ENCODE measurements at places on chromosomes 16 and 17.
A peak's percentile ranks its signal among the peaks of the same experiment; 100 is the strongest.

DNA sequence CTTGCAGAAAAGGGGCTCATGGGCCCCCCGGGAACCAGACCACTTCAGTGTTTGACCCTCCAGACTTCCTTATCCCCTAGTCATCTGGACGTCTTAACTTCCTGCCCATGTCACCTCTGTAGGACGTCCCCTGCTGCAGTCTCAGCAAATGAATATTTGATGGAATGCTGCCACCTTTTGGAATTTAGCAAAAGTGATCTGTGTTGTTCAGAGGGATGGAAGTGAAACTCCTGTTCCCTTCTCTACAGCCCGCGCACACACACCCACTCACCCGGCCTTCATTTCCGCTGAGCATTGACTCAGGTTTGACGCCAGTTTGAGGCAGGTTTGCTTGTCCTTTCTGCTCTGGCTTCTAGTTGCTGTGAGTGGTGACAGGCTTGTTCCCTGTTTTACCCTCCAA, 507.2 kb upstream of the EEF2KMT start:
- DNase-seq: no peak

GRCh38 chr17:43830510-43831140, 2.3 kb downstream of the MPP3 start:
- no peak for DNase-seq

GRCh38 chr16:50697881-50698767, 4.7 kb downstream of the NOD2 start:
- no peak for DNase-seq

DNA sequence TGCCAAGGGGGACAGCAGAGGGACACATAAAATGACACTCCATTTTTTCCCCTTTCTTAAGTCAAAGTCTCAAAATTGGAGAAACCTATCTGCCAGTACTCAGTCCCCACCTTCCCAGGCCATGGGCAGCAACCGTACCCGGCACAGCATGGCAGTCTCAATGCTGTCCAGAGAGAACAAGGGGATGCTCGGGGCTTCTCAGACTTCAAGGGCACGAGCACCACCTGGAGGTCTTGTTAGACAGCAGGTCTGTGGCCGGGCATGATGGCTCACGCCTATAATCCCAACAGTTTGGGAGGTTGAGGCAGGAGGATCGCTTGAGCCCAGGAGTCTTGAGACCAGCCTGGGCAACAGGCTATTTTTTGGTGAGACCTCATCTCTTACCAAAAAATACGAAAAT, 3.2 kb downstream of the DNAH17 start:
- DNase-seq: no peak

DNA sequence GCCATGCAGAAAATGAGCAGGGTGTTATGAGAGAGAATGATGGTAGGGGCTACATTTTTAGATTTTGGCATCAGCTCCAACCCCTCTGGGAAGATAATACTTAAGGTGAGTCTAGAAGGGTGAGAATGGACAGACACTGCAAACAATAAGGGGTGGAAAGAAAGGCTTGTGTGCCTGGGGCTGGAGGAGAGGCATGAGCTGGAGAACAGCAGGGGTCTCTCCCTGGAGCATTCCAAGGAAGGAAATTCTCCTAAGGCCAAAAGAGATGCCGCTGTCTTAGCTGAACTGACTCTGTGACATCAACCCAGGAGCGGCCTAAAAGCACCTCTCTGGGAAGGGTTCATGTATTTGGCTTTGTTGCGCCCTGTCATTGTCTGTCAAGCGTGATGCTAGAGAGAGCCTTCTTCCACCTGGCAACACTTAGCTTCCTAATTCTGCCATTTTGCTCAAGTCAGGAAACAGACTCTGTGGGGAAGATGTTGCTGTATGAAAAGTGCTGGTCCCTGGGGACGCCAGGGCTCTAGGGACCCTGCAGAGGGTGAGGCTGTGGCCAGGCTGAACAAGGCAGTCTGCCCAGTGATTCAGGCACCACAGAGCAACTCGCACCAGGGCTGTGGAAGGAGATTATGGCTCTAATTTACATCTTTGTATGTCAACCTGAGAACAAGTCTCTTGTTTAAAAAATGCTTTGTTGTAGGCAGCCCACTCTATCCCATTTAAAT, 225.7 kb downstream of the CBLN1 start:
- peak; percentile 57 for DNase-seq

GRCh38 chr17:41621916-41622315, 2.5 kb downstream of the KRT17 start:
- DNase-seq: no peak

GRCh38 chr17:49382556-49382955, 20.5 kb upstream of the ZNF652 start:
- no peak for DNase-seq

DNA sequence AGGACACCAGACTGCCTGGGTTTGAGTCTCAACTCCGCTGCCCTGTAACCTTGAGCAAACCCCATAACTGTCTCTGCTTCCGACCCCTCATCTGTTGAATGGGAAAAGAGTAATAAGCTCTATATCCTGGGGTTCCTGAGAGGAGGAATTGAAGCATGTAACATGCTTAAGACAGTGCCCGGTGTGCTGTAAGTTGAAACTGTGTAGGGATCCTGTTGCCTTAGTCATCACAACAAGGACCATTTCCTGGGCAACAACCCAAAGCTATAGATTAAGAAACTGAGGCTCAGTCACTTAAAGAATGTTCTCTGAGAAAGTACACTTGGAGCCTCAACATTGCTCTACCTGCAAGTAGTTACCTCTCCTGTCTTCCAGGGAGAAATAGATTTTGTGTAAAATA, 23.0 kb downstream of the CDH13 start:
- no peak for DNase-seq

- DNase-seq: no peak
Measured at GRCh38 chr17:76871668-76872067, 3.5 kb downstream of the MGAT5B start.

DNA sequence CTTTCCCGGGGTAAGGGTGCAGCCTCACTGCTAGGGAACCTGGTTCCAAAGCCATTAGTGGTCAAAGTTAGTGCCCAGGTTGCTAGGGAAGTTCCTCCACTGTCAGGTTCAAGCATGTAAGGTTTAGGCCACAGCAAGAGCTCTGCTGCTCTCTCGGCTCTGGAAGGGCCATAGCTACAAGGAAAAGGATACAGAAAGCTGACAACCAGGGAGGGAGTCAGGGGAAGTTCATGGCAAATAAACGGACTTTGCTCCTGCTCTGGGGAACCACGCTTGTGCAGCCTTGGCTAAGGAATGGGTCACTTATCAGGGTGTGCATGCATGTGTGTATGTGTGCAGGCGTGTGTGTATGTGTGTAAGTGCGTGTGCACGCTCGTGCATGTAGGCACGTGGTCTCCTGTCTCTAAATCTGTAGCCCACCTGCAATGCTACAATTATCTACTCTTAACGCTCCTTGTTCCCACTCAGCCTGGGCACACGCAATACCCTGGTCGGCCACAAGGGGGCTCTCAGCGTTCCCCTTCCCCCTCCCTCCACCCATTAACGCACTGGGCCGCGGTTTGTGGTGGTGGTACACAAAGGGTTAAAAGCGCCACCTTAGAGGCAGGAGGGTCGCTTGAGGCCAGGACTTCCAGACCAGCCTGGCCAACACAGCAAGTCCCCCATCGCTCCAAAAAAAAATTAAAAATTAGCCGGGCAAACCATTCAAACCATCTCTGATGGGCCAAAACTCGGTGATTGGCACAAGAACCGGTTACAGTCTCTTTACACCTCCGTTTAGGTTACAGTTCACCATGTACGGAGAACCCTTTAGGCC, 48.4 kb upstream of the KDM8 start:
- DNase-seq: no peak

GRCh38 chr17:30378241-30378824, 394 bp upstream of the CPD start:
- no peak for DNase-seq

DNA sequence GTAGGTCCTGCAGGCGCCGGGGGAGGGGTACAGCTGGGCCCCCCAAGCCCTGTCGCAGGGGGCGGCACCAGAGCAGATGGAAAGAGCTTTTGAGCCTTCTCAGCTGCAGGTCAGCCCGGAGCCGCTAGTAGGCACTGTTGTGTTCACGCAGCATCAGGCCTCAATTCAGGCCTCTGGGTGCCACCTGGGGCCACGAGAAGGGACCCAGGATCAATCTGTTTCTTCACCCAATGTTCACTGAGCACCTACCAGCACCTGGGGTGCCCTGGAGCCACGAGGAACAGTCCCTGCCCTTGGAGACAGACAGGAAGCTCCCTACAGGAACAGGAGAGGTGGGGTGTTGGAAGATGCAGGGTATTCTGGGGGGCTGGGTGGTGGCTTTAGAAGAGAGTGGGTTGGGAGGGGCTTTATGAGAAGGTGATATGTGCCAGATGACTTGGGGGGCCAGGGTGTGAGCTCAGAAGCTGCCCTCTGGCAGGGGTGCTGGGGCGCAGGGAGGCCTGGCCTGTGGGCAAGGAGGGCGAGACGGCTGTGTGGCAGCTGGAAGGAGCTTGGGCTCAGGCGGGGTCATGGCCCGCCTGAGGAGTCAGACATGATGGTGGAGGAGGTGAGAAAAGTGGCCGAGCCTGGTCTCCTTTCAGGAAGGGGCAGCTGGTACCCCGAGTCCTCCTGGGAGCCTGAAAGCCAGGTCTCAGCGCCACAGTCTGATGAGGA, 121.9 kb upstream of the GSE1 start:
- DNase-seq: no peak

DNA sequence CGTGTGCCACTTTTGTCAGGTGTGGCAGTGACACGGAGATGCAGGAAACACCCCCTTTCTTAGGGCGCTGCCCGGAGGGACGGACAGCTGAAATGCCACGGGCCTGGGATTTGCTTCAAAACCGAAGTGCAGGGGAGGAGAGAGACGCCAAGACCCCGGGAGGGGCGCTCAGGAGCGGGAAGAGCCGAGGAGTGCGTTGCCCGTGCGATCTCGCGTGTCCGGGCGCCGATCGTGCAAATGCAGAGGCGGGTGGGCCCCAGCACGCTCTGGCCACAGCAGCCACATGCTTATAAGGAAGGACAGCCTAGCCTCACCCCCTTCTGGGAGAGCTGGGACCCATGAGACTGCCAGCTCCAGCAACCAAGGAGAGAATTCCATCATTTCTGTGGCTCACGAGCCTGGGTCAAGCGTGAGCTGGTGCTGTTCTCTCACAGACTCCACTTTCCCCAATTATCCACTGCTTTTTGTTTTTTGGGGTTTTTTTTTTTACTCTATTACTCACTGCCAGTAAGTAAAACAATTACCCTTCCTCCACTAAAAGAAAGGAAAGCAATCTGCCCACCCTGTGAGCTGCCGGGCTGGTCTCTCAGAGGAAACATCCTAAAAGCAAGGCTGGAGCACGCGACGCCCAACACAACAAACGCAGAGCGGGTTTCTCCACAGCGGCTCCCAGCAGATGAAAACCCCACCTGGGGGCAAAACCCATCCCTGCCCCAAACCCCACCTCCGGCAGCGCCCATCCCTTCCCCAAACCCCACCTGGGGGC, 27.2 kb upstream of the C16orf95 start:
- no peak for DNase-seq

DNA sequence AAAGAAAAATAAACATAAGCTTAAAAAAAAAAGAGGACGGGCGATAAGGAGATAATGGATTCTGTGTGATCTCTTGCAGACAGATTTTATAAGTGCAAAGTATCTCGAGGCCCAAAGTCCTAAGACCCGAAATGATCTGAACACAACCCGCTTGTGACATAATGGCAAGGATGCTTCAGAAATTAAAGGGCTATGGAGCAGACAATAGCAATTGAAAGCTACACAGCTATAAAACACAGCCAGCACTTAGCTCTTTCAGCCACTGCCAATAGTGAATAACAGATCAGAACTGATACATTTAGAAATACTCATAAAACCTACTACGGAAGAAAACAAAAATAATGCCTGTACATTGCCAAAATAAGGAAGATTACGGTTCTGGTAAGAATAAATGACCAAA, 117.5 kb downstream of the ZFHX3 start:
- DNase-seq: no peak

DNA sequence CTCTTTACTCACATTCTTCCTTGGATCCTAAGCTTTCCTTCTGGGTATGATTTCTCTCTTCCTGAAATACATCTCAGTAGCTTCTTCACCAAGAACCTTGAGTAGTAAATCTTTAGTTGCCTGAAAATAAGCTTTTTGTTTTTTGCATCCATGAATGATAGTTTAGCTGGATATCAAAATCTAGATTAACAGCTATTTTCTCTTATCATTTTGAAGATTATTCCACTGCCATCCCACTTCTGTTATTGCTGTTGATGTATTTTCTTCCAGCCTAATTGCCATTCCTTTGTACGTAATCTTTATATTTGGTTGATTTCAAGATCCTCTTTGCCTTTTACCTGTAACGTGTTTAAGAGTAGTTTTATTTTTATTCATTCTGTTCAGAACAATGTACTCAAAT, 7.6 kb upstream of the FBXO39 start:
- no peak for DNase-seq

GRCh38 chr16:57608462-57609113, 19.8 kb upstream of the ADGRG1 start:
- DNase-seq: no peak

GRCh38 chr17:64599187-64599676, 62.9 kb downstream of the SMURF2 start:
- DNase-seq: no peak

GRCh38 chr17:82287013-82287867, 13.7 kb upstream of the CSNK1D start:
- DNase-seq: no peak

- DNase-seq: no peak
Measured at GRCh38 chr16:86117756-86118155, 218.8 kb downstream of the IRF8 start.

- no peak for DNase-seq
Measured at GRCh38 chr16:58859958-58860669, 126.0 kb upstream of the GOT2 start.

- DNase-seq: no peak
Measured at GRCh38 chr17:17161759-17162158, 44.4 kb downstream of the PLD6 start.

- DNase-seq: no peak
Measured at GRCh38 chr16:83781-84615, 6.0 kb downstream of the MPG start.

GRCh38 chr17:37056622-37057021, 107.9 kb downstream of the AATF start:
- DNase-seq: no peak

DNA sequence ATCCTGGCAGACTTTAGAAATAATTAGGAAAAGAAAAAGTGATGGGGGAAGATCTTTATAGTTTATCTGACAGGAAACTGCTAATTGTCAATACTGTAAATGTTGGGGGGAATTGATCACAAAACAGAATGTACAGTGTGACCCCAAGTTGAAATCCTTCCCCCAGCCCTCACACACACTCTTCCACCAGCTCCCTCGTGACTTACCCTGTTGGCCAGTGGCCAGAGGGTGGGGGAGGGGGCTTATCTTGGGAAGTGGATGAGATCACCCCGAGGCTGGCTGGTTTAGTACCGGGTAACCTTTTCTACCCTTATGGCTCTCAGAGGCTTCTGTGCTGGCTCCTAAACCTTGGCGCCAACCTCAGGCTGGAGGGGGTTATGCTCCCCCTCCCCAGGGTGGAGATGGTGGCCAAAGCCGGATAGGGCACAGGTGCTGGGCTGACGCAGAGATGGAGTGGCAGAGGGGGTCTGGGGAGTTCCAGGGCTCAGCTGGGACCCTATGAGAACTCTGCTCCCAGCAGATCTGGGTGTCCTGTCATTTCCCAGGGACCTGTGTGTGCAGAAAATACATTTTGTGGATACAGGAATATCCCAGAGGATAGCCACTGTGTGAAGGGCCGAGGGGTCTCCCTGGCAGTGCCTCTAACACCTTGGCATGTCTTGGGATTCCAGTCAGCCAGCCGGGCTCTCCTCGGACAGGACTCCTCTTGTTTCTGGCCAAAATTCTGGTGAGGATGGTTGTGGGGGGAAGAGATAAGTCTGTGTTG, 18.6 kb downstream of the CDH16 start:
- no peak for DNase-seq

Data from NCI-H187 treated with DMSO at 0.1 percent for 48 hours (cell line).